Kasumi-1 (cell line): ENCODE measurements at places on chromosomes 12 and 14.

DNA sequence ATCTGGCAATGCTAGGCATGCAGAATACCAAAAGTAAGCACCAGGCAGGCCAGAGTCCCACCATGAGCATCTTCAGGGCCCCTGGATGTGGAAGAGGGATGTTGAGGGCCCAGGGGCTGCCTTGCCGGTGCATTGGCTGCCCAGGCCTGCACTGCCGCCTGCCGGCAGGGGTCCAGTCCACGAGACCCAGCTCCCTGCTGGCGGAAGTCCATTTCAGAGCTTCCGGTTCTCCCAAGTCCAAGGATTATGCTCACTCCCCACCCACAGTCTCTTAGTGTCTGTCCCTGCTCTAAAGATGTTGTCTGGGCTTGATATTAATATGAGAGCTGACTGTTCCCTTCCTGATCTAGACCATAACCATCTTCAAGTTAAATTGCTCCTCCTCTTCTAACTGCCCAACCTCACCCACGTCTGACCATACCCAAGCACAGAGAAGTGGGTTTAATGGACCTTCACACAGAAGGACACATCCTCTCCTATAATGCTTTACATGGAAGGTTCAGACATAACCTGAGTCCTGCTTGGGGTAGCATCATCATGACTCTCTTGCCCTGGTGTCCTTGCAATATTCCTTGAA is 117.4 kb downstream of the DAD1 start:
- peak; percentile 29 for DNase-seq

DNA sequence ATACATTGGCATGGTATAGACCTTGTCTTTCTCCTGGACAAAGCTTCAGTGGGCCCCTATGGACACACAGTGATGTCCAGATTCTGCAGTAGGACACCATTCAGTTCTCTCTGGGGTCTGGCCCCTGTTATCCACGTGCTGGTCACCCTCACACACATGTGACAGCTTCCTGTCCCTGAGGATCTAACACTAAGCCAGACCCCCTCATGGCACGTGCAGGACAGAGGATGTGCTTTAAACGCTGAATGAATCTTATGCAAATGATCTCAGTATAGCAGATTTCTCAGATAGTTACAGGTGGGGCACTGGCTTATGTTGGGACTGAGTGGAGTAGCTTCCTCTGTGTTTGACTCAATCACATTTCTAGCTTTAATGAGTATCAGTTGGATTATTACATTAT is 33.7 kb downstream of the SLC24A4 start:
- no peak for DNase-seq

GRCh38 chr12:120761519-120761934 is 35.9 kb downstream of the ACADS start:
- no peak for DNase-seq

DNA sequence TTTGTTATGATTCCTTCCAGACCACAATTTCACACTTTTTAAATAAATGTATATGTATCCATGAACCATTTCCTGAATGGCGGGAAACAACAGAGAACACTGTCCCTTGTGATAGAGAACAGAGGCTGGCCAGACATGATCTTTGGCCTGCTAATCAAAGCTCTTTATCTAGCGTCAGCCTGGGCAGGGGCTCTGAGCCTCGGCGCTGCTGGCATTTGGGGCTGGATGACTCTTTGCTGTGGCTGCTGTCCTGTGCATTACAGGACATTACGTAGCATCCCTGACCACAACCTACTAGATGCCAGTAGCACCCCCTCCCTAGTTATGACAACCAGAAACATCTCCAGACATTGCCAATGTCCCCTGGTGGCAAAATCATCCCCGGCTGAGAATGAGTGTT is 77.7 kb downstream of the DNAH10 start:
- no peak for DNase-seq

DNA sequence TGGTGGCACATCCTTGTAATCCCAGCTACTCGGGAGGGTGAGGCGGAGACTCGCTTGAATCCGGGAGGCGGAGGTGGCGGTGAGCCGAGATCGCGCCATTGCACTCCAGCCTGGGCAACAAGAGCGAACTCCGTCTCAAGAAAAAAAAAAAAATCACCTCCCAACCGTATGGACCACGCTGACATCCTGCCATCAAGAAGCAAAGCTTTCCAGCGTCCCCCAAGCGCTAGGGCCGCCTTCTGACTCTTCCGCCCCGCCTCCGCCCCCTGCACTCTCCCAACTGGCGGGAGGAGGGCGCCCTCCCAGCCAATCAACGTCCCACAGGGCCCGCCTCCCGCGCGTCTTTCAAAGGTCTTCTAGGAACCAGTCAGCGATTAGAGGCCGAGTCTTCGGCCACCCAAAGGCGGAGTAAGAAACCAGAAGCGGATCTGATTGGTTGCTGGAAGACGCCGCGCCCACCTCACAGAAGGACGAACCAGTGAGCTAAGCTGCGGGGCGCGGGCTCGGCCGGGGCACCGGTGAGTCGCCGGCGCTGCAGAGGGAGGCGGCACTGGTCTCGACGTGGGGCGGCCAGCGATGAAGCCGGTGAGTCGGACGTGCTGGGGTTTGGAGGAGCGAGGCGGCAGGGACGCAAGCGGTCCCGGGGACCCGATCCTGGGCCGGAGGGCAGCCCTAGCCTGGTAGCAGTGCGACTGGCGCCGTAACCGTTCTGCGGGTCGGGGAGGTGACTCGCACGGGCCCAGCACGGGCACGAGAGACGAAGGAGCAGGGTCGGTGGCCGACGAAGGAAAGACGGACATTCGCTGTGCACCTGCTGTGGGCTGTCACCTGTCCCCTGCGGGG is at the start of gene CDKN3:
Gene CDKN3 (plus strand): TSS at position 515 of the 843 bp plus-strand sequence. CDS start 62 bp downstream, at position 577.
- DNase-seq = peak; percentile 99

DNA sequence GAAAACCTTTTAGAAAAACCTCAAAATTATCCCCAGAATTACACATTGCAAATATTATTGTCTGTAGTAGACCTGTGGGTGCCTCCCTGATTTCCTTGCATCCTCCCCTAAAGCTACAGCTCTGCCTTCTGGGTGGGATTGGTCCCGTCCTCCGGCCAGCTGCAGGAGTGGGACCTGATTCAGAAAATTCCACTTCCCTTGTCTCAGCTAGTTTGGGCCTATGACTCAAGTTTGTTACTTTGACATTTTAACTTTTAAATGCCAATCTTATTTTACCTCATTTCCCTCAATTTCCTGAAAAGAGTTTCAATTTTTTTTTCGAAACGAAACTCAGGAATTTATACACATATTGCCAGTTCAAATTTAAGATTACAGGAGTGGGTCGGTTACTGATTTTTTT is 13.2 kb upstream of the SLC41A2 start:
- DNase-seq = no peak

- DNase-seq = no peak
These were observed 110.8 kb downstream of the KCNH5 start for GRCh38 chr14:62934439-62934838.

DNA sequence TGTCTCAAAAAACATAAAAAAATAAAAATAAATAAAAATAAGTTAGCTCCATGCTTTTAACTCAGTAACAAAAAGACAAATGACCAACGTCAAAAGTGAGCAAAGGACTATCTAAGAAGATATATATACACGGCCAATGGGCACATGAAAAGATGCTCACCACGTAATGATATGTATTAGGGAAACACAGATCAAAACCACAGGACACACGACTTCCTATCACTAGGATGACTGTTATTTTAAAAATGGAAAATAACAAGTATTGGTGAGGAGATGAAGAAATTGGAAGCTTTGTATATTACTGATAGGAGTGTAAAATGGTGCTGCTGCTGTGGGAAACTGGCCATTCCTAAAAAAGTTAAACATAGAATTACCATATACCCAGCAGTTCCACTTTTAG is 20.2 kb upstream of the P2RX7 start:
- peak; percentile 27 for DNase-seq

DNA sequence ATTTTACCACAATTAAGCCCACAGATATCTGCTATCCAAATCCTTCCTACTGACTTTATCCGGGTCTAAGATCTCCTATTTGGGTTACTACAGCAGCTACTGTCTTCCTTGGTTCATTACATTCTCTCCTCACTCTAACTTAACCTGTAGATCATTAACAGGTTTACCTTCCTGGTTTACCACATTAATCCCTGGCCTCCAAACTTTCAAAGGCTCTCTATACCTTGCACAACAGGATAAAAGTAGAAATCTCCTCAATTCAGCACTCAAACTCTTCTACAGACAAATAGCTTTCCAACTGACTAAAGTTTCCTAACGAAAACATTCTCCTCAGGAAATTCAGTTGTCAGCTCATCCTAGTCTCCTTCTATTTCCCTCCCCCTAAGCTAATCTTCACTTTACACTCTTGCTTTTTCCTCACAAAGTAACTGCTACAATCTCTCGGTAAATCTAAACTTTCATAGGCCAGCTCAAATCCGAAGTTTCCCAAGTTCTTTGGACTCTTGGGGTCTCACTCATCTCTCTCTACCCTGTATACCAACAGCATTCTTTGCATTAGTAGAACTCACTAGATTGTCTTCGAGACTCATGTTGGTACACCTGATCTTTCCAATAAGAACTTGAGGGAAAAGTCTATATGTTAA is 2.7 kb downstream of the BTBD7 start:
- no peak for DNase-seq

DNA sequence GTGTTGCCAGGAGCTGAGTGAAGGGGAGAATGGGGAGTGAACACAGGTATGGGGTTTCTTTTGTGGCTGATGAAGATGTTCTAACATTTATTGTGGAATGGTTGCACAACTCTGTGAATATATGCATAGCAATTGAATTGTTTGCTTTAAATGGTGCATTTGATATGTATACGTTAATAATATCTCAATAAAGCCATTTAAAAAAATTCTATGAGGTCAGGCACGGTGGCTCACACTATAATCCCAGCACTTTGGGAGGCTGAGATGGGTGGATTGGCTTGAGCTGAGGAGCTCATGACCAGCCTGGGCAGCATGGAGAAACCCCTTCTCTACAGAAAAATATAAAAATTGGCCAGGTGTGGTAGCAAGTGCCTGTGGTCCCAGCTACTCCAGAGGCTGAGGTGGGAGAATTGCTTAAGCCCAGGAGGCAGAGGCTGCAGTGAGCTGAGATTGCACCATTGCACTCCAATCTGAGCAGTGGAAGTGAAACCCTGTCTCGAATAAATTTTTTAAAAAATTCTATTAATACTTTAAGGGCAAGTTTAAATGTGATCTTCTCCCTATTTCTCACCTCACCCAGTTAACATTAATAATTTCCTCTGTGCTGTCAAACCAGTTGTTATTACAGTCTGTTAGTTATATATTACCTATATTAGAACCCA is 65.3 kb downstream of the DENND5B start:
- DNase-seq = no peak

DNA sequence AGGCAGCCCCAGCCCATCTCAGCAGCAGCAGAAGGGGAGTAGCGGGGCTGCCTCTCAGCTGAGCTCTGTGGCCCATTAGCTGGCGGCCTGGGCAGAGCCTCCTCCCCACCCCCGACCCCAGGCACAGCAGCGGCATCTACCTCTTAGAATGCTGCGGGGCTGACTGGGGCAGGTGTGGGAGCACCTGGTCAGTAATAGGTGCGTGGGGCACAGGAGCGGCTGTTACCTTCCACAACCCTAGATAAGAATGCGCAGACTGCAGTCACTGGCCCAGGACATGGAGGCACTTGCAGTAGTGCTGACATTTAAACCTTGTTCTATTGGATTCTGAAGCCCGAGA is 35.6 kb downstream of the SYNE3 start:
- DNase-seq = no peak

GRCh38 chr14:33567731-33568130 is 383.1 kb downstream of the EGLN3 start:
- no peak for DNase-seq

DNA sequence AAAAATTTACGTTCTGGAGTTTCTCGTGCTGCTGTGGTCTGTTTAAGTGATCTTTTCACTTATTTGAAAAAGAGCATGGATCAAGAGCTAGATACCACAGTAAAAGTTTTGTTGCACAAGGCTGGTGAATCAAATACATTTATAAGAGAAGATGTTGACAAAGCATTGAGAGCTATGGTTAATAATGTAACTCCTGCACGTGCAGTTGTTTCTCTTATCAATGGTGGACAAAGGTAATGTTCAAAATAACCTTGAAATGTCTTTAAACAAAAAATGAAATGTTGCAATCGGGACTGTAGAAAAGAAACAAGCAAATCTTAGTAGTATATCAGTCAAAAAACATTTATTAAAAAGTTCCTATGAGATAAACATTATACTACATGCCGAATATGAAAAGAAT is 39.3 kb upstream of the PRPF39 start:
- DNase-seq = no peak

GRCh38 chr14:56666294-56666693 is 86.7 kb downstream of the TMEM260 start:
- no peak for DNase-seq

DNA sequence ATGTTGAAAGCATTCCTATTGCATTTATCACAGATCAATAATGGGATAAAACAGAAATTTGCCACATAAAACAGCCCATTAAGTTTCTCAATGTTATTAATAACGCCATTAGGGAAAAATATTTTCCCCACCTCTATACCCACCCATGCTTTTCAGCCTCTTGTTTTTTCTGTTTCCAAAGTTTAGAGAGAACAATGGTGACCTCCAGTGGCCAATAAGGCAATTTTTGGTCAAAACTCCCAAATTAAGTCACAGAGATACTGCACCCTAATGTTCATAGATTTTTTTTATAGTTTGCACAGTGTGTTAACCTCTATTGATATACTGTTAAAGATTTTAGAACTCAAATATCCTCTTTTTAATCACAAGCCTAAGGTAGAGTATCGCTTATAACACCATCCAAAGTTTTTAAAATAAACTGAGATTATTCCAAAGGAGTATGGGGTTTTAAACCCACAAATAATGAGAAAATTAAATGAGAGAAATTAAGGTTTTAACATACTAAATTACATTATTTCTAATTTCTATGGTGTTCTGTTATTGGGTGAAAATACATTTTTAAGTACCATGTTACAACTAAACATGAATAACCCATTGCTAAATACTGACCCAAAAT is 184.7 kb upstream of the DCN start:
- peak; percentile 43 for DNase-seq

GRCh38 chr12:38931461-38931860 is 26.1 kb upstream of the CPNE8 start:
- DNase-seq = no peak

GRCh38 chr12:3931776-3932175 is 58.6 kb upstream of the PARP11 start:
- no peak for DNase-seq

DNA sequence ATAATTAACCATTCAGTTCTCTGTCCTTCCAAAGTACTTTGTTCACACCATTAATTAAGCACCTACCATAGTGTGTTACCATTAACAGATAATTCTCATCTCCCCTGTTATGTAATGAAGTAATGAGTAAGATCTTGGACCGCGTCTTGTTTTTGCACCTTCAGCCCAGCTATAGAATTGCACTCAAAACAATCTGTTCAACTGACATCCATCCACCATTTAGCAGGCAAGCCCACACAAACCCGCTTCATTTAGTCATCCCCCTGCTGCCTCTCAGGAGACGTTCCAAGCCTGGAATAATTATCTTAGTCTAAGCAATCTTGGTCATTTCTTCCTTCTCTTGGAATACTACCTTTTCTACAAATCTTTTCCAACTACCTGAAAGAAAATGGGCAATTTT is 74.4 kb downstream of the DUSP16 start:
- DNase-seq = no peak

- no peak for DNase-seq
These were observed 507 bp upstream of the PTPN11 start for GRCh38 chr12:112418273-112418607.

- no peak for DNase-seq
These were observed 14.3 kb upstream of the FBXL14 start for GRCh38 chr12:1608713-1609119.
